ENCODE measurements at places on chromosomes 1 and 21.

DNA sequence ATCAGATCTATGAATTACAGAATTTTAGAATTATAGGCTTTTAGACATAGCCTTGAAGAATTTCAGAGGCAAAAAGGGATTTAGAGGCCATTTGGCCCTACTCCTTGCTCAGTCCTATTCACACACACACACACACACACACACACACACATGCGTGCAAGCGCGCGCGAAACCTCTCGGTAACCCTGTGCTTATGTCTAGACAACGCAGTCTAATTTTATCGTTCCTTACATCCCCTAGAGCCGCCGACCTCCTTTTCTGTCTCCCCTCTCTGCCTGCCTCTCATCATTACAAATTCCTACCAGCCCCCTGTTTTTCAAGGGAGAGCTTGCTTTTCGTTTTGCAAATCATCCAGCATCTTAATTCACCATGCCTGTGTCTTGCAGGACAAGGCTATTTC, 252.1 kb downstream of the FOXD2 start:
- no peak for DNase-seq

DNA sequence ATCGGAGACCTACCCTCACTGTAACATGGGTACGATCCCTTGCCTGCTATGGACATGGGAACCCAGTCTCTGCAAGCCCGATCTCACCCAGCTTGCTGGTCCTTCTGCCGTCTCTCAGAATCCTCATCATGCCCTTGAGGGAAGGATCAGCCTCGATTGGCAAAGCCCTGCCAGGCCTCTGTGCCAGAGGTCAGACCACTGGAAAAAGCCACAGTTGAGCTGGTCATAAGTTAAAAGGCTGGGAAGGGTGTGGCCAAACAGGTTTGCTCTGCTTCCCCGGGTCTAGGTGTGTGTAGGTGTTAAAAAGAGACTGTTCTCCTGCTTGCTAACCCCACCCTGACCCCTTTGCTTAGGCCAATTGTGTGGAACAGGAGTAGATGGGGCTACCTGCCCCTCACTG, 19.5 kb upstream of the PADI3 start:
- DNase-seq = no peak

DNA sequence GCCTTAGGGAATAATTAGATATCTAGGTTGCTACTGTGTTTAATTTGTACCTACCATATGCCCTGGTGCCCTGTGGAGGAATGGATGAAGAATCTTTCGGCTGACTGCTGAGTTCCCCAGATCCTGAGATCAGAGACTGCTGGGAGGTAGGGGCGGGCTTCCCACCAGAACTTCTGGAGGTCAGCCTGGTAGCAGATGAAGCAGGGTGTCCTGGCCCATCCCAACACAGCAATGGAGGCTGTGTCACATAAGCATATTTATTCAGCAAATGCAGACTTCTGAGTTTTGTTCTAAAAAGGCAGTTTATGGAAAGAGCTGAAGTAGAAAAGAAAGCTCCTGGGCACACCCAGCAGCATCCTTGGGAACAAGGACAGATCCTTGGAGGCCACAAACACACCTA, 74.0 kb downstream of the KRTAP19-8 start:
- DNase-seq = no peak

GRCh38 chr1:36822648-36823047, 211.7 kb downstream of the GRIK3 start:
- DNase-seq = no peak

- no peak for DNase-seq
These were observed 157.3 kb downstream of the KCNJ6 start for GRCh38 chr21:37758982-37759381.

DNA sequence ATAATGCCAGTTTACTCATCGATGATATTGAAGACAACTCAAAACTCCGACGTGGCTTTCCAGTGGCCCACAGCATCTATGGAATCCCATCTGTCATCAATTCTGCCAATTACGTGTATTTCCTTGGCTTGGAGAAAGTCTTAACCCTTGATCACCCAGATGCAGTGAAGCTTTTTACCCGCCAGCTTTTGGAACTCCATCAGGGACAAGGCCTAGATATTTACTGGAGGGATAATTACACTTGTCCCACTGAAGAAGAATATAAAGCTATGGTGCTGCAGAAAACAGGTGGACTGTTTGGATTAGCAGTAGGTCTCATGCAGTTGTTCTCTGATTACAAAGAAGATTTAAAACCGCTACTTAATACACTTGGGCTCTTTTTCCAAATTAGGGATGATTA, 13.7 kb downstream of the GGPS1 start:
- no peak for DNase-seq

All from posterior cingulate gyrus (tissue), 11 donors.